ENCODE measurements at places on chromosomes 6 and 20.

DNA sequence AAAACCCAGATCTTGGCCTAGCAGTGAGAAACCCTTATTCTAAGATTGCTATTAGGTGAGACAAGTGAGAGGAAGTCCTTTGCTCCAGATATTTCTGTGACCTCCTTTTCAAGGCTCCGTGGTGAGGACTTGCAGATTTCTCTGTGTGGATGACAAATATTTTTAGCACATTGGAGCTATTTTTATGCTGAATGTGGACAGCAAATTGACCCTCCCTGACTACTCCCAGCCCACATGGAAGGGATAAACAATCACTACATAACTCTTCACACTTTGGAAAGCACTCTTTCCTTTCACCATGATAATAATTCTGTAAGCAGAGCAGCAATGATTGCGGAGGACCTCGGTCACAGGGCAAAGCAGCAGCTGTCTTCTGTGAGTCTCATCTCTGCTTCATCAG lies 88.0 kb upstream of the ADGRF1 start:
- DNase-seq, result no peak

DNA sequence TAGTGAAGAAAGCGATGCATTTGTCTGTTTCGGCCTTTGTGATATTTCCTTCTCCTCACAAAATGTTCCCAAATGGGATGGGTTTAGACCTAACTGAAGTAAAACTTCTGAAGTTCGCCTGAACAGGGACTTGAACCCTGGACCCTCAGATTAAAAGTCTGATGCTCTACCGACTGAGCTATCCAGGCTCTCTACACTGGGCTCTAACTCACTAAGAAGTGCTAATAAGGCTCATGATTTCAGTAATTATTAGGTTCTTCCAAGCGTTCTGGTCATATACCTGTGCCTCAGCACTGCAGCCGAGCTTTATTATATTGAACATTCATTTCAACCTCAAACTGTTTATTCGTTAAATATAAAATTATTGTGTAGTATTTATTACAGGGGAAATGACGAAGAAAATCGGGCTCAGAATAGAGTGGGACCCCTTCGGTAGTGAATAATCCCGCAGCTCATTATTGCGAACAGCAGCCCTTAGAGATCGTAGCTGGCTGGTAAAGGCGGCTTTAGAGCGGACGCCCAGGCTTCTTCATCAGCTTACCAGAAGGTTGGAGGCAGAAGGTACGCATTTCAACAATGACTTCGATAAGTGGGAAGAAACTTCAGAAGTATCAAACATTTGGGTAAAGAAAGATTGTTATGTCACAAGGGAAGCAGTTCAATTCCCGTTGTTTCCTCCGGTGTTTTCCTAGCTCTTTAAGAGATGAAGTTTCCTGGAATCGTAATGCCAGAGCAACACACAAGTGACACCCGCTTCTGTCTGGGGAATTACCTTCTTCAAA lies 119.0 kb upstream of the ZNF184 start:
- peak; percentile 71 for DNase-seq

GRCh38 chr20:4062721-4063606 lies 47.6 kb upstream of the RNF24 start:
- no peak for DNase-seq

DNA sequence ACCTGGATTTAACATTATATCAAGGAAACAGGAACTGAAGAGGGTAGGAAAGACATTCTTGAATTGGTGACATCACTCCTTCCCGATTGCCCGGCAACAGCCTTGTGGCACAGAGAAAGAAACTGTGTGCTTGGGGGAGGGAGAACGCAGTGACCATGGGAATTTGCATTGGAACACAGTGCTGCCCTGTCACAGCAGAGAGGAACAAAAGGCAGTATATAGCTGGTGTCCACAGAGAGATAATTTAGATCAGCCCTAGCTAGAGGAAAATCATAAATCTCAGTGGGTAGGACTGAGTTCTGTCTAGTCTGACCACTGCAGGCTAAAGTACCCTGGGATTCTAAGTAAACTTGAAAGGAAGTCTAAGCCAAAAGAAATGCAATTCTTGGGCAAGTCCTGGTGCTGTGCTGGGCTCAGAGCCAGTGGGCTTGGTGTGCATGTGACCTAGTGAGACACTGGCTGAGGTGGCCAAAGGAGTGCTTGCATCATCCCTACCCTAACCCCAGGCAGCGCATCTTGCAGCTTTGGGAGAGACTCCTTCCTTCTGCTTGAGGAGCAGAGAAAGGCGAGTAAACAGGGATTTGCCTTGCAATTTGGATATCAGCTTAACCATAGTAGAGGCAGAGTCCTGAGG lies 697.6 kb downstream of the HACE1 start:
- DNase-seq, result no peak

DNA sequence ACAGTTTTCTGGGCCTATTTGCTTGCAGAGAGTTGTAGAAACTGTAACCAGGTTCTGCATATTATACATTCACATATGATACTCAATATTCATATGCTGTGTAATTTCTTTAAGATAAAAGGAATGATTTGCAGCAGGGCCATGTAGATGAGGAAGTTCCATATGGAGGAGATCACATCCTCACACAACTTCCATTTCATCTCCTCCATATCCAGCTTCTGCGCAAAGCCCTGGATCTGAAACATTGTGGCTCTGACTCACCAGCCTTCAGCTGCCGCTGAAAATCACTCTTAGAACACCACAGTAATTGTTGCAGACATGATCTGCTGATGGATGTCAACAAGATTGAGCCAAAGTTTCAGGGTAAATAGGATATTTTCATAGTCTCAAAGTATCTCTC lies 57.7 kb downstream of the PXDC1 start:
- DNase-seq, result no peak

DNA sequence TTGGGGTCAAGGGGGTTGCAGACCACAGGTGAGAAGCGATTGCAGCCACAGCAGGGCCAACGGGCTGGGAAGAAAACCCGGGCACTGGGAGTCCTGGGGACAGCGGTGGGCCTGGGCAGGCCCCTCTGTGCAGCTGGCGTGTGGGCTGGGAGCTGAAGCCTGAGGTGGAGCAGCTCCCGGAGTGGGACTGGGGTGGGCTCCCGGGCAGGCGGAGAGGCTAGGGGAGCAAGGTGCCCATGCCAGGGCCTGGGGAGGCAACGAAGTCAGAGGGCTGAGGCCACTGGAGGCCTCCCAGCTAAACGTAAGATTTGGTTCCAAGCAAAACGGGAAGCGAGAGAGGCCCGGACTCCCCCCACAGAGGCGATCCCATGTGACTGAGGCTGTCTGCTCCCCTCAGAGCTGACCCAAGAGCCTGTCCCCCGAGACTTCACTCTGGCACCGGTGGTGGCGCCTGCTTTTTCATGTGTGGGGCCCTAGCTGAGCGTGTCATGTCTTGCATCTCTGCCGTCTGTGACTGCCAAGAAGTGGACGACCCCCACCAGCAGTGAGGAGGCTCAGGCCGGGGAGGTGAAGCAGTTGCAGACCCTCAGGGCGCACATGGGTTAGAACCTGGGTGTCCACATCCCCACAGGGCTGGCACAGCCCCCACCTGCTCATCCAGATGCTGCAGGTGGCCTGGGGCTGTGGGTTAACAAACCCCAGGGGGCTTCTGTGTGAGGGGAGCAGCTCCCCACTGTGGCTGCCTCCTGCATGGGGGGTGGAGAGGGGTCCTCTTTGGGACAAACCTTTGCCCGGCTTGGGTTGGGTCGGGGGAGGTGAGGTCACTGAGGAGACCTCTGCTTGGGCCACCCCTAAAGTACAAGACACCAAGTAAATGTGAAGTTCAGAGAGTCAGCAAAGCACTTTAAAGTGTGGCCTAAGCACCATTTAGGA lies 212.3 kb downstream of the TAF4 start:
- peak; percentile 11 for DNase-seq

- DNase-seq, result peak; percentile 59
Observed at GRCh38 chr6:137970368-137970767, 103.3 kb downstream of the TNFAIP3 start.

DNA sequence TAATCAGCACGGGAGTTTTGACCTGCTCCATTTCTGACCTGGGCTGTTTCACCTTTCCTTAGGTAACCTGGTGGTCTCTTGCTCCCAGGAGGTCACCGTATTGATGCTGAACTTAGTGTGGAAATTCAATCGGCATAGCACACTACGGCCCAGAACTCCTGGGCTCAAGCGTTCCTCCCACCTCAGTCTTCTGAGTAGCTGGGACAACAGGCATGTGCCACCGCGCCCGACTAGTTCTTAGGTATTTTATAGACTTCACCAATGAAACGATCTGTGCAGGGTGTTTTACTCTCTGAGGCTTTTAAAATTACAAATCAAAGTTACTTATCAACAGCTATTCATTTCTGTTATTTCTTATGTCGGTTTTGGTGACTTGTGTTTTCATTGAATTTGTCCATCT lies 42.1 kb downstream of the ATG5 start:
- no peak for DNase-seq

DNA sequence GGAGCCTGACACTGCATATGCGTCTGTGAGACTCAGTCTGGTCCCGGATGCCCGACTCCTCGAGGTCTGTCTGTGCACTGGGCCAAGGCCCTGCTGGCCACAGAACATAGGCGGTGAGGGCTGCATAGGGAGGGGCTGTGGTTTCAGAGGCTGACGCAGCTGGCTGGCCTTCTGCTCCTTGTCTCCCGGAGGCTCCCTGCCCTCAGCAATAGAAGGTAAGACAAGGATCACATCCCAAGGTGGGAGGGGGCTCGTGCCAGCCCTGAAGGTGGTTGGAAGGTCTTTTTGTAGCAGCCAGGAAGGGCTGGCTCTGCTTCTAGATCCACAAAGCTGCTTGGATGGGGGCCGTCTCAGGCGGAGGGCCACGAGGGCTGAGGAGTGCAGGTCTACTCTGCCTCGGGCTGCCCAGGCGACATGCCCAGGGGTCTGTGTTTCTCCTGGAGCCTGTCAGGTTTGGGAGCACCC lies 239.8 kb upstream of the SULF2 start:
- no peak for DNase-seq

- no peak for DNase-seq
Observed at GRCh38 chr6:37980222-37980595, 160.7 kb downstream of the ZFAND3 start.

GRCh38 chr6:79778816-79779215 lies 147.7 kb downstream of the SH3BGRL2 start:
- DNase-seq, result no peak

- no peak for DNase-seq
Observed at GRCh38 chr6:84522135-84522549, 242.3 kb downstream of the TBX18 start.

DNA sequence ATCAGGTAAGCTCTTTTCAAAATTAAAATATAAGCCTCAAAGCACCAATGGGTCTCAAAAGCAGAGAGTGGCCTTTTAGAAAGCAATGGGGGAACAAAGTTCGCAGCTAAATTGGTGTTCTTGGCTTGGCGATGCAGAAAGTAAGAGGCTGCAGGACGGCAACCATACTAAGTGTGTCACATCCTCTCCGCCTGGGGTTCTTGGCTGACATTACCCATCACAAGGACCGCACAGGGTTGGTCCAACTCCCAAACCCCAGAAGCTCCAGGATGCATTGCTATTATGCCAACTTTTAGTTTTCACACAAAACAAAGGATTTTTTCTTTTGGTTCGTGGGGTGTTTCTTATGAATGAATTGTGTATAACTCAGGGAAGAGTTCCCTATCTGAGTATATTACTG lies 124.8 kb downstream of the PRKN start:
- no peak for DNase-seq

DNA sequence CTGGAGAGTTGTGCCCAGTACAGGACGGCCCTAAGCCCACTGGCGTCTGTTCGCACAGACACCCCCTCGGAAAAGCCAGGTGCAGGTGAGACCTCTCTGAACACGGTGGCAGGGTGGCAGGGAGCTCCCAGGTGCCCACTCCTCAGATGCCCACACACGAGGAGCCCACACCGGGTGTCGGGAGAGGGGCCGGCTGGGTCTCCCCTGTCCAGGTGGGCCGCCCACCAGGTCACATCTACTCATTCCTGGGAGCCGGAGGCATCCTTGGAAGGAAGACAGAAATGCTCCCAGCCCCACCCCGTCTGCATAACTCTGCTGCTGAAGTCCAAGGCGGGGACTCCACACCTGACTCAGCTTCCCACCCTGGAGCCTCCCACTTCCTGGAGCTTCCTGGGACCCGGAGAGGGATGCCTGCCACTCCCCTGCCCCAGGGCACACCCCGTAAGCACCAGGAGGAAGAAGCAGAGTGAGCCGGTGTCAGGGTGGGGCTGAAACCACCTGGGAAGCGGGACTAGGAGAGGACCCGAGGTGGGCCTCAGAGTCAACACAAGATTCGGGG lies 2.5 kb downstream of the SRMS start:
- DNase-seq, result no peak

DNA sequence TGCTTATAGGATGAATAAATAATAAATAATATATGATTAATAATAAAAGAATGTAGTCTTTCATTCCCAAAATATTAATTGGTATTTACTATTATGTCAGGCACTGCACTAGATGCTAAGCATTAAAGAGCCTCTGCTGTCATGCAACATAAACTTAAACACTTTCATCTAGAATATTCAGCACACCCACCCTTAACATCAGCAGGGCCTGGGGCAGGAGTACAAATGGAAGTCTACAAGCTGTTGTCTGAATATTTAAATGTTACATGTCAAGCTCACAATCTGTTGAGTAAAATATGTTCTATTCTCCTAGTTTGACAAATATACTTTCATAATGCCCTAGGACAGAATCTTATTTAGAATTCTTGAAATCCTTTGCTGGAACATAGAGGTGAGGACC lies 395.1 kb downstream of the EPM2A start:
- no peak for DNase-seq

DNA sequence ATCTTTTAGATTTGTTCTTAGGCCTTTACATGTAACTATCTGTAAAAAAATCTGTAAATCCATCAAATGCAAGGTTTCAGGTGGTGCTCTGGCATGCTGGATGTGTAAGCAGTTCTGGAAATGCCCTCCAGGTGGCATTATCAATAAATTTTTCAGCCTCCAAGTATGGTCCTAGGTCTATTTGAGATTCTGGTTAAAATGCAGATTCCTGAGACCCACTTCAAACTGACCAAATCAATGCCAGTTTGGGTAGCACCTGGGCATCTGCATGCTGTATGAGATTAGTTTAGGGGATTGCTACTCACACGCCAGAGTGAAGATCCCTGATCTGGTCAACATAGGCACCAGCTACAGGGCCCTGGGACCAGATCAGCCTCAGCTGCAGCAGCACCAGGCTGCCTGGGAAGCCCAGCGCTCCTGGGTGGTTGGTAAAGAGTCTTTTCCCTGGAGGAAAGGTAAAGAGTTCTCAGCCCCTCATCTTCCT lies 507.3 kb upstream of the CITED2 start:
- DNase-seq, result peak; percentile 71

DNA sequence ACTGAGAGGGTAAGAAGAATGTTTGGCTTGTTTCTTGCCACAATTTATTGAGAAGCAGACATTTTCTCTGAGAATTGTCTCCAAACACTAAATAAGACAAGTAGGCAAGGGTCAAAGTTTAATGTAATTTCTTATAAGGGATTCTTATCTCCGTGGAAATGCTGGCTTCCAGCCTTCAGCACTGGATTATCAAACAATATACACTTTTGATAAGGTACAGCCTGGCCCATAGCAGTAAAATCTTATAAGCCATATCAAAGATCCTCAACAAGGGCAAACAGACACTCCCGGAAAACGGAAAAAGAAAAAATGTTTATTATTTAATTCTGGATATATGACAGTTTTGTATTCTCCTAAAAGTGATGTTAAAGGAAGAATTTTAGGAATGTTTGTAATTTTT lies 18.5 kb upstream of the ZSCAN9 start:
- no peak for DNase-seq

- no peak for DNase-seq
Observed at GRCh38 chr6:161817881-161818280, 544.0 kb upstream of the AGPAT4 start.

Data from NB4 (cell line).